Heart left ventricle (tissue), 16 donors: ENCODE measurements at places on chromosomes 13 and 19.
A peak's percentile ranks its signal among the peaks of the same experiment; 100 is the strongest.

DNA sequence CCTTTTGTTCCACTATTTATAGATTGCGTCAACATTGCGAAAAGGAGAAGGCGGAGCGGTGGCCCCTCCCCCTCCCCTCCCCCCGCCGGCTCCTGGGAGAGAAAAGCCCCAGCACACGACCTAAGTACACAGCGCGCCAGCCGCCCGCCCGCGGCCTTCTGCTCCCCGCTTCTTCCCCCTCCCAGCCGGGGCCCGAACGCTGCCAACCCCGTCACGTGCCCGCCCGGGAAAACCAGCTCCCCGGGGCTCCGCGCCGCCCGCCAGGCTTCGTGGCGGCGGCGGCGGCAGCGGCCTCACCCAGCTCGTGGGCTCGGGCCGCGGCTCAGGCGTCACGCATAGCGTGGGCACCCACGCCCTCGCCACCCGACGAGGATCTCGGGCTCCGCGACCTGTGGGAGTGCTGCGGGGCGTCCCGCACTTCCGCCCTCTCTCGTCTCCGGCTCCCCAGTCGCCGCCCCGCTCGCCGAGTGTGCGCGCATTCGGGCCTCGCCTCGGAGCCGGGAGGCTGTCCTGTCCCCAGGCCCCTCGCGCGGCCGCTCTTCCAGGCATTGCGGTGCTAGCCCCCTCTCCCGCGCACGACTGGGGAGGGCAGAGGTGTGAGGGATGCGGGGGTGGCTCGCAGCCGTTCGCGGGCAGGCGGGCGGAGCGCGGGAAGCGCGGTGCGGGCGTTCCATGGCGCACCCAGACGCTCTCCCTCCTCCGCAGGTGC, 110.5 kb downstream of the KCNRG start:
- peak; percentile 95 for DNase-seq

DNA sequence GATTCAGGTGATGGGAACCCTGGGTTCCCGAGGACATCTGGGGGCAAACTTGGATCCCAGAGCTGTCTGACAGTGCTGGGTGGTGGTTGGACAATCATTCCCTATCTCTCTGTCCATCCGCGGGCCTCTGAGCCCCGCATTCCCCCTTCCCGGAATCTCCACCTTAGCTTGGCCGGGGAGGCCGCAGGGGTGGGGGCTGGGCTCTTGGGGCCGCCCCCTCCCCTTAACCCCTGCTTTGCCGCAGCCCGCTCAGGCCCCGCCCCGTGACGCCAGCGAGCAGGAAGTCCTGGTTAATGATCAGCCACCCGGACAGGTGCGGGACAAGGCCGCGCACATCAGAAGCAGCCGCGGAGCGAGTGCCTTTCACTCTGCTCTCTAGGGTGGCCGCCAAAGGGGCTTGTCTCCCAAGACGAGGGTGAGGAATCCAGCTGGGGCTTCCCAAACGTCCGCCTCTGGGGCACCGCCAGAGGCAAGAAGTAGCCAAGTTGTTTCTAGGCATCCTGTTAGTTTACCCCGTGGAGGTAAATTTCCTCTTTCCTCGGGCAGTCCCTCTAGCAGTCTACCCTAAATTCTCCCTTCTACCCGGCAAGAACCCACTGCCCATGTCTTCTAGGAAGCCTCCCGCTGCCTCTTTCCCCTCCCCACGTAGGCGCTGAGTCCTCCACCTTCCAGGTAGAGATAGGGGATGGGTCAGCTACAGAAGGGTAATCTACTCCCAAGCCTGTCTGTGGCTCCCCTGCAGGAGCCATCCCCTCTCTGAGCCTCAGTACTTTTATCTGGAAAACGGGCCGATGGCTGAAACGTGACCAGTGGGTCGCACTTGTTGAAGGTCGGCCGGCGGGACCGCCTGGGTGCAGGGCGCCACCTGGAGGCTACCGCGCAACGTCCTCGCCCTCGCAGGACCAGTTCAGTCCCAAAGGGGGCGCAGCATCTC, 3.0 kb downstream of the IRF2BP1 start:
- peak; percentile 86 for DNase-seq

GRCh38 chr13:35695448-35695770, 218.9 kb upstream of the MAB21L1 start:
- no peak for DNase-seq

DNA sequence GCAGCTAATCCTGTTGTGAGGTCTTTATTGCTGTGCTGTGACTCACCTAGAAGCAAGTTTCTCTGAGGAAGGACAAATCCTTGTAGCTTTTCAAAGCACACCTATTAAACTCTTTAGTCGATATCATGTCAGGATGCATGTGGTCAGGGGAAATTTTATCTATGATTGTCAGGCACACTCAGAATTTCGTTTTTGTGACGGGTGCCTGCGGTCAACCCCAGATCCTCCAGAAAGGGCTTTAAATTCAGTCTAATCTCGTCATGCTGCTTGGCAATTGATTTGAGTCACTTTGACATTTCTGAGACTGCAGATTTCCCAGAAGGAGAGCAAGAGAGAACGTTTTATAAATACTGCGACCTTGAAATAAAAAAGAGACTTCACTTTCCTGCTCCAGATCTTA, 316.9 kb downstream of the FGF9 start:
- no peak for DNase-seq

DNA sequence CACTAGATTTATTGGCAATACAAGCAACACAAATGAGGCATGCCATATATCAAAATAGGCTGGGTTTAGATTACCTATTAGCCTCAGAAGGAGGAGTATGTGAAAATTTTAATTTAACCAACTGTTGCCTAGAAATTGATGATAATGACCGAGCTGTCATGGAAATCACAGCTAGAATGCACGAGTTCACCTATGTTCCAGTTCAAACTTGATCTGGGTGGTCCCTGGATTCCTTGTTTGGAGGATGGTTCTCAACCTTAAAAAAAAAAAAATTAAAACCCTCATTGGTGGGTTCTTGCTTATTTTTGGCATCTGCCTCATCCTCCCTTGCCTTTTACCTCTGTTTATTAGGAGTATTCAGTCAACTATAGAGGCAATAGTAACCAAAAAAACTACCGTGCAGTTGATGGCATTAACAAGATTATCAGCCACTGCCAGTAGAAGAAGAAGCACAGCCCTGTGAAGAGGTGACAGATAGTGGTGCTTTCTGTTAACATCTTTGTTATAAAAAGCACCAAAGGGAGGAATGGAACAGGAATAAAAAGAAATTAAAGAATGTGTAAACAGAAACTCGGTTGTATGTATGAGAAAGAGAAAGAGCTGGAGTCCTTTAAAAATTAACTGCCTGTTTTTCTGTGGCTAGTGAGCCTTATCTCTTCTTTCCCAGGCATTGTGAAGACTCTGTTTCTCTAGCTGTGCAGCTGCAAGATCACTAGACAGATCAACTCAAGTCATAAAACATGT, 106.4 kb downstream of the ZNF429 start:
- DNase-seq: no peak

- no peak for DNase-seq
Observed at GRCh38 chr13:51112771-51113170, 1.7 kb upstream of the C13orf42 start.

DNA sequence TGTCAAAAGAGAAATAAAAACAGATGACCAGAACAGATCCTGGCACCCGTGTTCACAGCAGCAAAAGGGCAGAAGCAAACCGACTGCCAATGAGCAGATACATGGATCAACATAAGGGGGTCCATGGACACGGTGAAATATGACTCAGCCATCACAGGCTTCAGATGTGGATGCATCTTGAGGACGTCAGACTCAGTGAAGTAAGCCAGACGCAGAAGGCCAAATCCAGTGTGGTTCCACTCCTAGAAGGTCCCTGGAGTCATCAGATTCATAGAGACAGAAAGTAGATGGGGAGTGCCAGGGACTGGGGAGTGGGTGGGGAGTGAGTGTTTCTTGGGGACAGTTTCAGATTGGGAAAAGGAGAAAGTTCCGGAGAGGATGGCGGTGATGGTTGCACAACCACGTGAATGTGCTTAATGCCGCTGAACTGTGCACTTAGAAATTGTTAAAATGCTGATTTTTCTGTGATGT, 28.8 kb upstream of the SEMA6B start:
- no peak for DNase-seq

GRCh38 chr13:112186091-112186490, 119.1 kb downstream of the SOX1 start:
- no peak for DNase-seq

DNA sequence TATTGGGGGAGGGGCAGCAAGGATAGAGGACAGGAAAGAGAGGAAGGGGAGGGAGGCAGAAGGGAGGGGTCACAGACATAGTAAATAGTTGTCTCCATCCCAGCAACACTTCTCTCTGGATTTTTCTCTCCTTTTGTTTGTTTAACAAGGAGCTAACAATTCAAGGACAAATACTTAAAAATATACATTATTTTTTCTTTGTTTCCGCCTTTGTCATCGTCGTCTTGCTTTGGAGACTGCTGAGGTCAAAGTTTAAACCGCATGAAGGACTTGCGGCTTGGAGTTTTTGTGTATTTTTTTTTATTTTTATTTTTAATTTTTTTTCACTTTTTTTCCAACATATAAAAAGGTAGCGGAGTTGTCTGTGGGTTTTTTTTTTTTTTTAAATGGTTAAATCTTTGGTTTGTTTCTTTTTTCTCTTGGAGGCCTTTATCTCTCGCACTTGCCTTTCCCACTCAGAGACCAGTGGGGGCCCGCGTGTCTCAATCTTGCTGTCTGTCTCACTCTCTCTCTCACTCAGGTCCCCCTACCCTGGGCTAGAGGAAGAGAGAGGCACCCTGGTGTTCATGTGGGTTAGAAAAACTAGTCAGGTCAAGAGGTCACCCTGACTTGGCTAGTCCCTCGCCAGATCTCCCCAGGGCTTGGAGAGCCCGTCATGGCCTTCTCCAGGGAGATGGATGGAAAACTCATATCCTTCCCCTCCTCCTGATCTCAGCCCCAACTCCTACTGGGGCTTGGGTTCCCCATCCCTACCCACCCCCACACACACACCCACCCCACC, 11.0 kb downstream of the ZNF574 start:
- no peak for DNase-seq

DNA sequence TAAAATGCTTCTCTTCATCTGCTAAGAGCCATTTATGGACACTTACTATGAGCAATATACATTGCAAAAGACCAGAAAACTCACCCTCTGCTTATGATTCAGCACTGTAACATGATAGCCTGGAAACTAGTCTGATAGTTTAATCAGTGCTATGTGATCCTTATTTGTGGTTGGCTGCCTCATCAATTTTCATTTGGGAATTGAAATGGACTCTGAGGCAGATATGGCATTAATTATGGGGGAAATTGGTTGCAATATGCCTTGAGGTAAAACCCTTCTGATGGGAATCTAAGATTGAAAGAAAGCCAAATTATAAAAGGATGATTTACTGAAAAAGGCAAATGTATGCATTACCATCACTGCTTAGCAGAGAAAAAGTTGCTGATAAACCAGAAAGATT, 33.5 kb downstream of the FAM216B start:
- DNase-seq: no peak

DNA sequence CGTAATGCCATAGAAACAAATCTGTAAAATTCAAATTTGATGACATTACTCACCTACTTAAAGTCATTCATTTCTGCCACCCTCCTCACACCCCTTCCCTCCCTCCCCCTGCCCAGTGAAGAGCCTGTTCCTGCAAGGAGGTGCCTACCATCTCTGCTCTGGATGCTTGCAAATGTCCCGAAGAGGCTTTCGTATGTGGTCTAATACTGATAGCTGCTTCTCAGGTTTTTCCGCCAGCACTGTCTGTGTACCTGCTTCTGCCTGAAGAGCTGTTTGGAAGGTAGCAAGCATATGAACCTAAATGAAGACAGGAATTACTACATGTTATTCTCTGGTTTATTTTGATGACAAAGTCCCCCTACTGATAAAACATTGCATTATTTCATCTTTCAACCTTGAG, 57.1 kb downstream of the GPALPP1 start:
- DNase-seq: no peak

- peak; percentile 69 for DNase-seq
Observed at GRCh38 chr19:33437821-33438671, 64.5 kb downstream of the CEBPG start.

GRCh38 chr19:42067315-42067888, 2.6 kb downstream of the GRIK5 start:
- DNase-seq: no peak

DNA sequence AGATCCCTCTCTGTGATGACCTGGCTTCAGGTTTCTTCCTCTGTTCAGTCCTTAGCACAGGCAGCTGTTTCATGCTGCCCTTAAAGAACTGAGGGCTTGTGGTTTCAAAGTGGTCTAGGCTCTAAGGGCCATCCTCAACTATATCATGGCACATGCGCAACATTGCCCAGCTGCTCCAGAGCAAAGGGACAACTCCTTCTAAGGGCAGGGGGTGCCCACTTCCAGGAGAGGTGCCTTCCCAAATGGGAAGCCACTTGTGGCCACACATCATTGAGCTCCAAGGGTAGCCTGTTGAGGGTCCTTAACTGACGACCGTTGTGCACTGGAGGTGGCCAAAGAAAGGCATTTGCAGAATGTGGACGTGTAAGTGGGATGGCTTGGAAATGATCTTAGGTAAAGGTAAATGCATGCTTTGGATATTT, 7.3 kb downstream of the GPR183 start:
- no peak for DNase-seq

DNA sequence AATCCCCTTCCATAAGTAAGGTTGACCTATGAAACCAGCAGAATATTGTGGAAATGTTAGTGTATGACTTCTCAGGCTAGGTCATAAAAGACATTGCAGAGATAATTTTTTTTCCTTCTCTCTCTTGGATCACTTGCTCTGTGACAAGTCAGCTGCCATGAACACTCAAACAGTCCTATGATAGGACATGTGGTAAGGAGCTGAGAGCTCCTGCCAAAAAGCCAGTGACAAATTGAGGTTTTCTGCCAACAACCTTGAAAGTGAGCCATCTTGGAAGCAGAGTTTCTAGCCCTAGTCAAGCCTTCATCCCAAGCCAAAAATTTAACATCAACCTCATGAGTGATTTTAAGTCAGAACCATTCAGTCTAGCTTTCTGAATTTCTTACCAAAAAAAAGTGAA, 270.9 kb upstream of the NBEA start:
- no peak for DNase-seq

DNA sequence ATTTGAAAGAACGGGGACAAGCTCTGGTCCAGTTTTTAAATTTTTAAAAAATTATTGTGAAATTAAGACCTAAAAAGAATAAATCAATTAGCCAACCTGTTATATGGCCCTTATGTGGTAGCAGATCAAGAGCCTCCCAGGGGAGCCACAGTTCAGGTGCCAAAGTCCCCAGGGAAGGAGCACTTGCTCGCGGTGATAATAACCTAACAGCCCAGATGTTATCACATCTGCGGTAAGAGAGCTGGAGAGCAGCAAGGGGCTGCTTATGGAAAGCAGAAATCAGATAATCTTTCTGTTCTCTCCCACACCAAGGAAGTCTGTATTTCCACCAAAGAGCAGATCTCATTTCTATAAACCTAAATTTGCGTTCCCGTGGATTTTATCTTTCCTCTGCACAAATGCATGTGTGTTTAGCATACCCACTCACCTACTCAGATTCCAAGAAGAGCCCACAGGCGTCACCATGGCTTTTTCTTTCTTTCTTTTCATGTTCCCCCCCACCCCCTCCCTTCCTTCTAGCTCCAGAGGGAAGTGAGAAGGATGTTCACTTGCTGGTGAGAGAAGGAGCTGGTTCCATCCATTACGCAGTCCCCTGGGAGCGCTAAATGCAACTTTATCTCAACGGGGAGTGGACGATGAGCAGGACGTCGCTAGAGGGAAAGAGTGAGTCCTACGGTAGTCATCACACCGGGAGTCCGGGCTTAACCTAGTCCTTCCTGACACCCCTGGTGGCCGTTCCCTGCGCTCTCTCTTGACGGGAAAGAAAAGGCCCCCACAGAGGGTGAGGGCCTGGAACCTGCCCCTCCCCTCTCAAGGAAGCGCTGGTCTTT, 1.6 kb upstream of the POU4F1 start:
- DNase-seq: no peak

- no peak for DNase-seq
Observed at GRCh38 chr19:47057328-47057727, 8.9 kb upstream of the TMEM160 start.
